ENCODE measurements at places on chromosomes 6 and 20.

GRCh38 chr20:8940326-8940725 is 128.6 kb upstream of the PLCB4 start:
- DNase-seq, result no peak

- no peak for DNase-seq
These were observed 133.7 kb upstream of the GMDS start for GRCh38 chr6:2378891-2379652.

- no peak for DNase-seq
These were observed 40.0 kb downstream of the EIF2S2 start for GRCh38 chr20:34072076-34072475.

DNA sequence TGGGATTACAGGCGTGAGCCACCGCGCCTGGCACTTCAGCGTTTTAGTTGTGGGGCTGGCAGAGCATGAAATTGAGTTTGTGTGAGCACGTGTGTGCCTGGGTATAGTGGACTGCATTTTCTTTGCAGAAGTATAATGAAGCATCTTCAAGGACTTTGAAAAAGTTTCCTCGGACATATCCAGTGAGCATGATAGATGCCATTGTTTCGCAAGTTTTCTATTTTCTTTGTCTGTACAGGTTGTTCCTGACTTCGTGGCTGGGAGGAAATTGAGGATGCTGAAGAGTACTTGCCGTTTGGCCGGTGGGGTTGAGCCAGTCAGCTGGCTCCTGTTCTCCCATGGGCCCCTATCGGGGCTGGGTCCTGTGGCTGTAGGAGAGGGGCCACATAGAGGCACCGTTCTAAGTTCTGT is 55.9 kb downstream of the RREB1 start:
- DNase-seq, result no peak

GRCh38 chr20:6692566-6693173 is 74.8 kb upstream of the BMP2 start:
- DNase-seq, result no peak

GRCh38 chr6:120945905-120946594 is 388.2 kb downstream of the TBC1D32 start:
- DNase-seq, result no peak

GRCh38 chr6:136077834-136078576 is 172.1 kb downstream of the MTFR2 start:
- DNase-seq, result no peak

DNA sequence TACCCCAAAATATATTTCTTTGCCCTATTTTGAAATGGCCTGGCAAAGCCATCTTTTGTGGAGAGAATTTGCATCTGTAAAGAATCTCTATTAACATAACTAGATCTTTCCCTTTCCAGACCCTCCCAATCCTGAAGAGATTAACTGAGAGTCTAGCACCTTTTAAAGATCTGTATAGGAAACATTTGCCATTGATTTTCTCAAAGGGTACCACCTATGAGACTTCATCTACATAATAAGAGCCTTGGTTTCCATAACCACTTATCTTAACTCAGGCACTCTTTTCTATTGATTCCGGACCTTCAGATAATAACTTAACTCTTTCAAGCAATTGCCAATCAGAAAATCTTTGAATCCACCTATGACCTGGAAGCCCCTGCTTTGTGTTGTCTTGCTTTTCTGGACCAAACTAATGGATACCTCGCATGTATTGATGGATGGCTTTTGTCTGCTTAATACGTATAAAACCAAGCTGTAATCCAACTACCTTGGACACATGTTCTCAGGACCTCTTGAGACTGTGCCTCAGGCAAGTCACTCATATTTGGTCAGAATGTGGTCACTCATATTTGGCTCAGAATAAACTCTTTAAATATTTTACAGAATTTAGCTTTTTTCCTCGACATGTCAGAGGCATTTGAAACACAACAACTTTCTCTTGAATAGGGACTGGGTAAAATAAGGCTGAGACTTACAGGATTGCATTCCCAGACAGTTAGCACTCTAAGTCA is 31.4 kb downstream of the SLC22A2 start:
- DNase-seq, result no peak

DNA sequence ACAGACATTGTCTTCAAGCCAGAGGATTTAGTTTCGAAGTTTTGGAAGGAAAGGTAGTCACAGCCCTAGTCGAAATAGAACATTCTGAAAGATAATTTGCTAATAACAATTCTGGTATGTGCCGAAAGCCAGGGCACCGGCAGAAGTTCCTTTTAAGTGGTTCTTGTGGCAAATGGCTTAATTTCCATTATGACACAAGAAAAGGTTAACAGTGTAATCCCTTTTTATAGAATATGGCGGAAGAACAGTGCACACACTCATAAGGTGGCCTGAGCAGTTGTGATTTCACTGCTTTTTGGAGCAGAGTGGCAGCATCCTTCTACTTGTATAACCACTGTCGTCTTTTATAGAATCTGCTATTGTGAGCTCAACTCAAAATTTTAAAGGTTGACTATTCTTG is 152.4 kb downstream of the SASH1 start:
- no peak for DNase-seq

- no peak for DNase-seq
These were observed 8.8 kb upstream of the FBXO30 start for GRCh38 chr6:145823328-145823944.

DNA sequence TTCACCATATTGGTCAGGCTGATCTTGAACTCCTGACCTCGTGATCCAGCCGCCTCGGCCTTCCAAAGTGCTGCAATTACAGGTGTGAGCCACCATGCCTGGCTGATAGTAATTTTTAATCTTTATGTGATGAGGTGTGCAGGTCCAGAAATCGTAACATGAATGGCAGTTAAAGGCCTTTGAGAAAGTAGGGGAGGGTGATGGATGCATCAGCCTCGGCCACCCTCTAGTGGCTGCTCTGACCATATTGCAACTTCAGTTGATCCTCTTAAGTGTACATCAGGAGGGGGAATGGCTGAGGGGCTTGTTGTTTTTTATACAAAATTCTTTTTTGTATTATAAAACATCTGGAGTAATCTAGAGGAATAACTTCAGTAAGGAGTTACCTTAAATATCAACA is 193.0 kb downstream of the ZFAND3 start:
- DNase-seq, result no peak

DNA sequence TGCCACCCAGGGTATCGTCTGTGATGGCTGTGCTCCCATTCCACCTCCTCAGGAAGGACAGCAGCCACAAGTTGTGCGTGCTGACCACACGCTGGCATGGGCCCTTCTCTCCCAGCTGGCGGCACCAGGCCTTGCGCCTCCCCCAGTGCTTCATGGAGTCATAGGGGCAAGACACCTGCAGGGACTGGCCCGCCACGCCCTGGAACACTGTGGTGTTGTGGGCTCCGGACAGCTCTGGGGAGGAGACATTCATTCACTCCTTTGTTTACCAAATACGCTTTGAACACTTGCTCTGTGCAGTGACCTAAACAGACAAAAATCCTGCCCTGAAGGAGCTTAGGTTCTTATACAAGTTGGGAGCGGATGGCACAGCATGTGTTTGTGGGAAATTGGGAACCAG is 1.5 kb downstream of the TREM2 start:
- no peak for DNase-seq

GRCh38 chr6:135114355-135115145 is 59.9 kb upstream of the HBS1L start:
- no peak for DNase-seq

- no peak for DNase-seq
These were observed 7.2 kb upstream of the PPP1R16B start for GRCh38 chr20:38798266-38798665.

DNA sequence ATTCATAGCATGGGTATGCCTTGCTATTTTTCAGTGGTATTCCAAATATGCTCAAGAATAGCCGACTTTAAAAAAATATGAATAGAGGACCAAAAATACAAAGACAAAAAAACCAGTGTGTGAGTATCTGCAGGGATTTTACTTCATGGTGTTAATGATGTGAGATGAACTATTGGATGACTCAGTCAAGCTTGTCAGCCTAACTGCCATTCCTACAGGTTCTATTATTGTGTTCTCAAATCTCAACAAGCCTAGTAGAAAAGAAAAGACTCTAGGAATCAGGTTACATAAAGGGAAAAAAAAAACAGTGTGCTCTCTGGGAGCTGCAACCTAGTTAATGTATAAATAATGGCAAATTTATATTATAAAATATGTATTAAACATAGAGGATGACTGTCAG is 588.4 kb upstream of the BTBD3 start:
- DNase-seq, result no peak

DNA sequence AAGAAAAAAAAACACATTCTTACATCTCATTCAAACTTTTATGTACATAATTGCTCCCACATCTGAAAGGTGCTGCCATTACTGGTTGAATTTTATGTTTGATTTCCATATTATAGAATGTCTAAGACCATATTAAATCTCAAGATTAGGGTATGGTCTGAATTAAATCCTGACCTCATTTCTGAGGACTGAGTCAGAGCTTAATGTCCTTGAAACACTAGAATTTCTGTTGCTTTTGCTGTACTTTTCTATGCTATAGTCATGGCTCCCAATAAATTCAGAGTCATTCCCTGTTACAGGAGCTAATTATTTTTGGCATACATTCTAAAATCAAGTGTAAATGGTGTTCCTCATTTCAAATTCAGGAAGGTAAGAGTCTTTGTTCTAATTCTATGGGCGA is 285.3 kb upstream of the MANEA start:
- DNase-seq, result no peak

DNA sequence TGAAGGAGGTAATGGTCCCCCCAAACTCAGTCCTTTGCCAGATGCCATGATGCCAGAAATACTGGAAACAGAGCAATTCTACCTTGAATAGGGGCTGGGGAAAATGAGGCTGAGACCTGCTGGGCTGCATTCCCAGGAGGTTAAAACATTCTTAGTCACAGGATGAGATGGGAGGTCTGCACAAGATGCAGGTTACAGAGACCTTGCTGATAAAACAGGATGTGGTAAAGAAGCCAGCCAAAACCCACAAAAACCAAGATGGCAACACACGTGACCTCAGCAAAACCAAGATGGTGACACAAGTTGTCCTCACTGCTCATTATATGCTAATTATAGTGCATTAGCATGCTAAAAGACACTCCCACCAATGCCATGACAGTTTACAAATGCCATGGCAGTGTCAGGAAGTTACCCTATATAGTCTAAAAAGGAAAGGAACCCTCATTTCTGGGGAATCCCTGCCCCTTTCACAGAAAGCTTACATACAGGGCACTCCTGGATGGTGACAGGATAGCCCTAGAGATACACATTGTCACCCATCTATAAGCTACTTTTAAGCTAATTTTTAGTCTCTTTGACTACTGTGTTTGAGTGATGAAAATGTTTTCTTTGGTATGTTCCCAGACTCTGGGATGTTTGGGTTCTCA is 979.7 kb downstream of the TBC1D32 start:
- DNase-seq, result no peak

- no peak for DNase-seq
These were observed 112.6 kb downstream of the SASH1 start for GRCh38 chr6:148455225-148455624.

GRCh38 chr6:139124887-139125672 is 9.8 kb upstream of the HECA start:
- peak; percentile 65 for DNase-seq

DNA sequence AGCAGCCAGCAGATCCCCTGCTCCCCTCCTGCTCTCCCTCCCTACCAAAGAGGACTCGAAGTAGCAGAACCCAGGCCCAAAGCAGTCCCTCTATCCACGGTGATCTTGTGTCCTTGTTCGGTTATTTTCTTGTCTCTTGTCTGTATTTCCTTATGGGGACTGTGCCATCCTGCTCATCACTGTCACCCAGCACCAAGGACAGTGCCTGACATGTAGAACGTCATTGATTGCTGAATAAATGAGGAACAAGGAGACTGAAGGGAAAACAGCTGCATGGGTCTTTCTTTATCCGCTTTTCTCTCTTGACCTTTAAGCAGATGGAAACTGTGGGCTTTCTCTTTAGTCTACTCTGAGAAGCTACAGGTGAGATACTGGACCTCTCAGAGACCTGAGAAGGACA is 29.4 kb upstream of the ZNF831 start:
- no peak for DNase-seq

- DNase-seq, result peak; percentile 30
These were observed 778 bp upstream of the LOC128125822 start for GRCh38 chr6:63571361-63572043.

GRCh38 chr6:25959890-25960536 is 2.6 kb upstream of the TRIM38 start:
- no peak for DNase-seq

GRCh38 chr20:23507346-23507745 is 16.4 kb downstream of the CST8 start:
- no peak for DNase-seq

GRCh38 chr6:37016995-37017394 is 11.5 kb downstream of the FGD2 start:
- DNase-seq, result no peak

DNA sequence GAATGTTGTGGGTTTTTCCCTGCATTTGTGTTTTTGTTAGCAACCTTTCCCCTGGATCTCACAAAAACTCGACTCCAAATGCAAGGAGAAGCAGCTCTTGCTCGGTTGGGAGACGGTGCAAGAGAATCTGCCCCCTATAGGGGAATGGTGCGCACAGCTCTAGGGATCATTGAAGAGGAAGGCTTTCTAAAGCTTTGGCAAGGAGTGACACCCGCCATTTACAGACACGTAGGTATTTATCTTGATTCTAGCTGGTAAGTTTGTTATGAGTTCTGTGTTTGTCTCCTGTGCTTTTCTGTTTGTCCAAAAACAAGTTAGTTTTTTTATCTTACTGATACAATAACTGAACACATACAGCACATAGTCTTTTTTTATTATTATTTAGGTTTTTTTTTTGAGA is 3.0 kb downstream of the SLC25A27 start:
- no peak for DNase-seq

DNA sequence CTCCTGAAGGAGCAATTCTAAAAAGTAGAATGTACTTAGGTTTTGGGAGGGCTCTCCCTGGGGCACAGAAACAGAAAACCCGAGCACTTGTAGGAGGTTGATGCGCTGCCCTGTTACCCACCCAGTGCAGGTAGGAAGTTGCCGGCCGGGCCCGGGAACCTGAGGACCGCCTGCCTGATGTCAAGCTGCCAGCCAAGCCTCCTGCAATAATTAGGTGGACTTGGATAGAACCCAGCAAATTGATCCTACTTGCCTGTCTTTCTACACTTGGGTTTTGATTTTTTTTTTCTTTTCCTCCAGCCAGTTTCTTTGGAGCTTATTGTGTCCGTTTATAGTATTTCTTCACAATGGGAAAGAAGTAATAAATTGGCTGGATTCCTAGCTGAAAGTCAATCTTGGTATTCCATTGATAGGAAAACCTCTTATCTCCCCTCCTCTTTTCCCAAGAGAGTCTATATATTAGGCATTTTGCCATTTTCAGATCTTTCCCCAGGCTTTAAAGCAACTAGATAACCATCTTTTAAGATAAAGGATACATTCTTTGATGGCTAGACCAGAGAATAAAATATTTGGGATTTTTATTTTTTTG is 78.3 kb upstream of the FYN start:
- no peak for DNase-seq

- DNase-seq, result no peak
These were observed 120.2 kb upstream of the RGS17 start for GRCh38 chr6:153251326-153251725.

Data from T follicular helper cell (primary cell).